ENCODE measurements at places on chromosomes 5 and 9. TPM values are rescaled to one million over a fixed set of nuclear protein-coding genes. Genes with fewer than 3 reads are reported as not detected.

GRCh38 chr5:54799645-54800044, 185.7 kb downstream of the ESM1 start:
- DNase-seq, result no peak

DNA sequence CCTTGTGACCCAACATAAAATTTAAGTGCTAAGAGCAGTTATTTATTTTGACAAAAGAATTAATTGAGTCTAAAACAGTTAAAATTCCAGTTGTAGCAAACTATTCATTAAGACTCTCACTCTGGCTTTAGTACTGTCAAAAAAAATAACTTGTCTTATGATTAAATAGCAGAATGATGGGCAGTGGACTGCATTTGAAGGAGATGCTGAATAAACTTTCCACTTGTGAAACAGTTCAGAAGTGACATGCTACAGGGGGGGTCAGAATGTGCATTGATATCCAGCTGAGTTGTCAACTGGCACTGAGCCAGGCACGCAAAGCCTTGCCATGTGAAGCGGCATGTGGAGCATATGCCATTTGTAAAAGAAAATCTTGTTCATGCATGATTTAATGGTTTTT, 76.0 kb downstream of the FCHO2 start:
- no peak for DNase-seq

MEGF10 gene
- 12.5 TPM for total RNA-seq

- DNase-seq, result no peak
Measured at GRCh38 chr9:87278971-87279733, 218.5 kb upstream of the DAPK1 start.

DNA sequence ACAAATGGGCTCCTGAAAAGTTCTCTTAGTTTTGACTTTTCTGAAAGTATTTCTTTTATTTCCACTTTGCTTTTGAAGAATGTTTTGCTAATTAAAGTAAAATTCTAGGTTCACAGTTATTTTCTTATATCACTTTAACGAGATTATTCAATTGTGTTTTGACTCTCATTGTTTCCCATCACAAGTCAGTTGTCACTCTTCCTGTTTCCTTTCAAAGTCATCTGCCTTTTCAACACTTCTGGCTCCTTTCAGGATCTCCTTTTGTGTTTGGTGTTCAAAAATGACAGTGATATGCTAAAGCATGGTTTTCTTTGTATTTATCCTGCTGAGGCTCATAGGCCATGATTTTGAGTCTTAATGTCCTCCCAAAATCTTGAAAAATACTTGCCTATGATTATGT, 235.4 kb upstream of the TAS2R1 start:
- no peak for DNase-seq

DNA sequence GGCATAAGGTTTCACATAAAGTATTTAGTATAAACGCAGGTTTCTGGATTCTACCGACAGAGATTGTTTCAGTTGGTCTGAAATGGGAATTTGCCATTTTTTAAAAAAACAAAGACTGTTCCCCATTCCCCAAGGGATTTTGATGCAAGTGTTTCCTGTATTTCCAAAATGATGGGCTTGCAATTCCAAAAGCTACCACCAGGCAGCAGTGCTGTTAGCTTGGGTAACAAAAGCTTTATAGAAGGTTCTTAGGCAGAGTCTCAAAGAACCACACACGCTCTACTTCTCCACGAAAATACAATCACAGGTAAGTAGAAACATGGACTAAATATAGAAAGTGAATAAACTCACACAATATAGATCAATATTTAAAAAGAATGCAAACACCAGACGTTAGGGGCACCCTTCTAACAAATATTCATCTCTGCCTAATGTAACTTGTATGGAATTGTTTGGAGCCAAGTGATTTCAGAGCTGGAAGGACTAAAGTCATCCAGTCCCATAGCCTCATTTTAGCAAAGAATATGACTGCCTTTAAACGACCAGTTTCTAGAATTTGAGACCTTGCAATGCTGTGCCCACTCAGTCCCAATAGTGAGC, 154.3 kb downstream of the SPOCK1 start:
- DNase-seq, result peak; percentile 25

GRCh38 chr5:78974601-78975000, 10.5 kb downstream of the ARSB start:
- DNase-seq, result no peak

DNA sequence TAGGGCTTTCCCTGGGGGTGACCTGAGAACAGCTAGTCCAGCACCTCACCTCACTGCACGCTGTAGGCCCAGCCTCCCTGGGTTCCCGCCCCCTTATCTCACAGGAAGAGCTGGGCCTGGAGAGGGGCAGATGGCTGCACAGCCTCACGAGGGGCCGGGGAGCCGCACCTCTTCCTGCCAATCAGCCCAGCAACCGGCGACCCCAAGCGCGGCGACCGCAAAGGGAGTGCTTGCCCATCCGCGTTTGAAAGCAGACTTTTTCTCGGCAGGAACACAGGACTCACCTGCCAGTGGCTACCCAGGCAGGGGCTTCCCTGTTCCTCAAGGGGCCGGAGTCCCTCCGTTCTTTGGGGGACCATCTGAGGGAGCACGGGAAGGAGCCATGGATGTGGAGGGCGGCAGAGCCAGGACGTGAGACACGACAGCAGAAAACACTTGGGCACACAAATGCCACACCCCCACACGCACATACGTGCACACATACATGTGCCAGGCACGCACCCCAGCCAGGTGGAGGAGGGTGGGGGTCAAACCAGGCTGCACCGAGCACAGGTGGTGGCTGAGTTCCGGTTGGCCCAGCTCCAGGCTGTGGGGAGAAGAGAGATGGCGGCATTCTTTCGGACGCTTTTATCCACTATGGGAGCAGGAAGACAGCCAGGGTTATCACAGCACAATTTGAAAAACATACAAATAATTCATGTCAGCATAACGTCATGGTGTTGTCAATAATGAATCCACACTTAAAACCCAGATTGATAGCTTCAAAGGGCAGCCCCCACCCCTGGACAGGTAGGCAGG, 11.3 kb downstream of the TMEM250 start:
- no peak for DNase-seq

GRCh38 chr9:71929791-71930440, 18.5 kb downstream of the C9orf85 start:
- DNase-seq, result no peak

- DNase-seq, result no peak
Measured at GRCh38 chr9:71830153-71830552, 61.8 kb upstream of the CEMIP2 start.
